ENCODE measurements at places on chromosomes 1 and 21.

DNA sequence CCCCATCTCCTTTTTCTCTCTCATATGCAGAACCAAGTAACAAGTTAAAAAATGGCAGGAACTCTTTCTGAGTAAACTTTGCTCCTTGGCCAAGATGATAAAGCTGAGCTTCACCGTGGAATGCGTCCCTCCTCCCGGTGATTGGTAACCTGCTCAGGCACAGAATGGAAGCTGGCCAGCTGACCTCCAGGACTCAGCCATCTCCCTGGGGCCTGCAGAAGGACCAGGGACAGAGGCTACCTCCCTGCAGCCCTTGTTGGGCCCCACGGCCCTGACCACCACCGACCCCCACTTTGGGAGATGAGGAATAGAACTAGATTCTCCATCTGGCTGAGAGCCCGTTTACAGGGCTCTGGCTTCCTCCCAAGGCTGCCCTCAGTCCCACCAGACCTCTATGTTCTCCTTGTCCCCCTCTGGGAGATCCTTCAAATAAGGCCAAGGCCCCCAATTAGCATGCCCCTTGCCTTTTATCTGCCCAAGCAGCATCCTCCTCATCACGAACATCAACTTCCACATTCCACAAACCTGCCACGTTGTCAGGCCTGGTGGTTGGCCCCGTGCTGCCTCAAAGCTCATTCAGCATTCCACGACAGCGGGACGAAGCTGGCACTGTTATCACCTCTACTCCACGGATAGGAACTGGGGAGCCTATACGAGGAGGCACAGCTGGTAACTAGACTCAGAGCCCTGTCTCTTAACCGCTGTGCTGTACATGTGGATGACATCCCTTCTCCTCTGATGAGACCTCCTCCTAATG, 74.2 kb downstream of the CD34 start:
- no peak for DNase-seq

- no peak for DNase-seq
Measured at GRCh38 chr1:45013551-45014209, 1.6 kb downstream of the UROD start.

DNA sequence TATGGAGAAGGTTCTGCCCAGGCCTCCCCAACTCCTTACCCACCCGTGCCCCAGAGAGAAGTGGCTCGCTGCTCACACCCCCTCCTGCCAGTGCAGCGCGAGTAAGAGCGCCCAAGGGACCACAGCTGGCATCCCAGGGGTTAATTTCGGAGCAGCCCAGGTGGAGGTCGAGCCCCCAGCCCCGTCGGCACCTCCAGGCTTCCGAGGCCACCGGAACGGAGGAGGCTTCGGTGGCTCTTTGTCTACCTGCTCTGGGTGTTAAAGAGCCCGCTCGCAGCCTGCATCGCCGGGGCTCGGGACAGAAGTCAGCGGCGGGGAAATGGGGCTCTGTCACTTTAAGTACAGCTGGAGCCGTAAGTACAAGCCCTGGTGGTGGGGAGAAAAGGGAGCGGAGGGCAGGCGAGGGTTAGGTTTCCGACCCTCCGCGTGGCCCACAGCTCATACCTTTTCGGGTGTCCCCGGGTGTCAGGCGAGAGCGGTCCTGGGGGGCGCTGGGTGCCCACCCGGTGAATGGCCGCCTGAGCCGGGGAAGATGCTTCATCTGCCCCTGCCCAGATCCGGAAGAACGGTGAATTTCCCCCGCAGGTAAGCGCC, 89.4 kb upstream of the IPO9 start:
- peak; percentile 59 for DNase-seq

DNA sequence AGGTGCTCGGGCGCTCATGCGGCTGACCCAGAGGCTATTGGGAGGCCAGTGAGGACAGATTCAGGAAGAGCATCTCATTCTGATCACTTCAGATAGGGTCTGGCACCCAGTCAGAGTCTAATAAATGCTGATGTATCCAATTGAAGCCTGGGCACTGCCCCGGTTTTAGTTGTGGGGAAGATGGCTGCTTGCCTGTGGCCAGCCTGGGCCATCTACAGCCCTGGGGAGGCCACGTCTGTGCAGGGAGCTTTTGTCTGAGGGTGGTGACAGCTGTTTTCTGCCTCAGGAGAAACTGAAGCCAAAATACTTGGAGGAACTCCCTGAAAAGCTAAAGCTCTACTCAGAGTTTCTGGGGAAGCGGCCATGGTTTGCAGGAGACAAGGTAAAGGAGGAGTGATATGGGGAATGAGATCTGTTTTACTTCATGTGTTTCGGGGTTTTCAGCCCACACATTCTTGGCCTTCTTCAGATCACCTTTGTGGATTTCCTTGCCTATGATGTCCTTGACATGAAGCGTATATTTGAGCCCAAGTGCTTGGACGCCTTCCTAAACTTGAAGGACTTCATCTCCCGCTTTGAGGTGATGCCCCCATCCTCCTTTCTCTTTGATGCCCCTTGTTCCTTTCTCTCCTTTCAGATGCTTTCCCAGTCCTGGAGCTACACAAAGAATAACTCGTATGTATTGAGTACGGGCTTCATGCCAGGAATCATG, 2.8 kb downstream of the GSTM5 start:
- DNase-seq: no peak

Data from iris pigment epithelial cell (primary cell).